Activated CD4-positive, alpha-beta T cell treated with anti-CD3 and anti-CD28 coated beads, Interleukin-2, amount 50 U/mL, for 1 hour (primary cell): ENCODE measurements at places on chromosomes 3 and 15.

DNA sequence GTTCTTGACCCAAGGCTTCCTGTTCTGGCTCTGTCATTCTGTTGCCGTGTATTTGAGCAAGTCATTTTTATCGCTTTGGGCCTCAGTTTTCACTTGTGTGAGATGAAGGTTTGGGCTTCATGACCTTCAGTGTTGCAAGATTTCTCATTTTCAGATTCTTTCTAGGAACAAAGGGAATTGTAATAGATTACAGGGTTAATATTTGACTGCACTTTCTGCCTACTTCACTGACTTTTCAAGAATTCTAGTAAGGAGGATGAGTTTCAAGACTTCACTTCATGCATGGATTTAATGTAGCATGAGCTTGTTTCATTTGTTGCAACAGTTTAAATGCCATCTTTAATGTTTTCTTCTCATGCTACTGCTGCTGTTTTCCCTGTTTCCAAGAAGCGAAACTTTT, 226.5 kb downstream of the NLGN1 start:
- no peak for DNase-seq

DNA sequence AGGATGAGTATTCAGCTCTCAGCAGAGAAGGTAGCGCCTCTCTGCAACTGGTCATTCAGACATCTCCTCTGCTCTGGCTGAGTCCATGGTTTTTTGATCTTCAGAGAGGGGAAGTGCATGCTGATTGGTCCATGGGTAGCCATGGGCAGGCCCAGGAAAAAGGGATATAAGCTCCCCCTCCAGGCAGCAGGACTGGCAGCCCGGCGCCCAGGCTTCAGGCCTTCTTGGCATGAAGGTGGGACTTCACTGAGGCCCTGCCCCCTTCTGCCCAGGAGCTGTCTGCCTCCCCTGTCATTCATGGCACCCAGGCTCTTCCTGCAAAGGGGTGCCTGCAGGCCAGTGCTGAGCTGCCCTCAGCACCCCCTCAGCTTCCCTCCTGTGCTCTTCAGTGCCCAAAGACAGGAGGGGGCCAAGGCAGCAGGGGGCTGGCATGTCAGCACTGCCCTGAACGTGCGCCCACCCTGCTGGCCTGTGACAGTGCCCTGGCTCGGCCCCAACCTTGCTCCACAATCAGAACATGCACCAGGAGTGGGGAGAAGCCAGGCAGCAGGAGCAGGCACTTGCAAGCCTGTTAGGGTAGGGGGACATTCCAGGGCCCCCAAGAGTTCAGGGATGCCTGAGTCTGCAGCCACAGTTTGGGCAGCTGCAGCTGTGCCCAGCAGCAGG, 13.8 kb upstream of the NR1I2 start:
- no peak for DNase-seq

GRCh38 chr15:80572337-80572736, 122.8 kb upstream of the ABHD17C start:
- no peak for DNase-seq

DNA sequence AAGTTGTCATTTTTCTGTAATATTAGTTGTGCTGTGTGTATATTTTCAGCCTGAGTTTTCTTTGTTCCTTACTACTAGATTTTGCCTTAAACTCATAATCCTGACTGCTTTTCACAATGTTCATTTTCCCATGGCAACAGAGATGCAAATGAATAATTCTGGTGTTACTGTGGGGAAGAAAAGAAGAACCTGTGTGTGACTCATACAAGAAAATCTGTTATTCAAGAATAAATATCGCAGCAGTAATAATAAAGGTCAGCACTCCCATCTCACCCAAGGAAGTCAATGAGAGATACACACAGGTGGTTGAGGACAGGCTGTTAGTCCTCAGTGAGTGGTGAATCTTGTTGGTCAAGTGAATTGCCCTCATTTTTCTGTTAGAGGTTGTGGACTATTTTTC, 656.6 kb upstream of the NAALADL2 start:
- no peak for DNase-seq

GRCh38 chr3:114691871-114692270, 398.0 kb downstream of the TIGIT start:
- no peak for DNase-seq

DNA sequence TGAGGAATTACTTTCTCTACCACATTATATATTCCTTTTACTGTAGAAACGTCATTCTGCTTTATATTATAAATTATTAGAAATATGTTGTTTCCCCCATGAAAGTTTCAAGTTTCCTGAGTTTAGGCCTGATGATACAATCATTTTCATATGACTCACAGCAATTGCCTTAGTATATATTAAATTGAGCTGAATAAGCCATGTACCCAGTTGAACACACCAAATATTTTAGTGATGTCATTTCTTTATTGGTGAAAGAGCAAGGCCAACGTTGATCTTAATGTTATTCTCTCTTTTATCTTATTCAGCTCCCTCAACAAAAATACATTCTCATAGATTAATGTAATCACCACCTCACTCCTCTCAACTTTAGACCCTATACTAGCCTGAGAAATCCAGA, 30.8 kb downstream of the B3GNT5 start:
- DNase-seq = no peak

GRCh38 chr15:98737159-98737558, 88.8 kb downstream of the IGF1R start:
- no peak for DNase-seq

GRCh38 chr3:17181413-17181907, 296.7 kb downstream of the PLCL2 start:
- DNase-seq = no peak

DNA sequence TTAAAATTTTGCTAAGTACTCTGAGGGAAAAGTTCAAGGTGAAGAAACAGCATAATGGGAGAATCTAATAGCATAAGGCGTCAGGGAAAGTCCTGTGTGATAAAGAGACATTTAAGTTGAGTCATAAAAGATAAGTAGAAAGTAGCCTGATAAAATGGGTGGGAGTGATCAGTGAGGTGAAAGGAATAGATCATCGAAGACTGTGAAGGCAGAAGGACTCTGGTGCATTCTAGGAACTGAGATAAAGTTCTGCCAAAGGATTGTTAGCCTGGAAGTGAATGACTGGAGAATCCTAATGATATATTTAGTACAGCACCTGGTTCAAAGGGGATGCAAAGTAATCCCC, 149.9 kb downstream of the CFAP20DC start:
- DNase-seq = no peak

- DNase-seq = peak; percentile 30
Measured at GRCh38 chr15:74725225-74725774, at the start of gene CYP1A1. Gene CYP1A1 (minus strand): TSS chr15:74725528. CDS start chr15:74723097, 2,431 bp downstream.

- DNase-seq = no peak
Measured at GRCh38 chr3:25120665-25121064, 307.4 kb upstream of the RARB start.

- DNase-seq = no peak
Measured at GRCh38 chr15:68807249-68807648, 13.4 kb downstream of the ANP32A start.

GRCh38 chr3:107794664-107795443, 272.1 kb downstream of the BBX start:
- DNase-seq = no peak

- DNase-seq = no peak
Measured at GRCh38 chr3:160649596-160649995, 27.4 kb upstream of the ARL14 start.
